ENCODE measurements at places on chromosomes 3 and 15.

DNA sequence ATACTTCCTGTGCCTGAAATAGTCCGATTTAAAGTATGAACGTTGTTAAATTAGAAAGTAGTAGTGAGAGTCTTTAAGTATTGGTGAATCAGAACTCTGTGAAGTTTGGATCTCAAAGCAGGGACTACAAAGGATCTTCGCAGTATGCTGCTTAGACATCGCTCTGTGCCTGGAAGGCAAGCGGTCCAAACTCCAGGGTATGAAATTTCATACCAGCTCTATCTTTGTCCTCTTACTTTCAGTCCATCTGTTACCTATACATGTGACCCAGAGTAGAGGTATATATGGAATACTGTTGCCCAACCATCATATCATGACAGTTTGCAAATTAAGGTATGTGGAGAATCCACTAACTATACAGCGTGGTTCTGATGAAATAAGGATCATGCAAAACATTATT is 34.5 kb downstream of the VPS8 start:
- DNase-seq: no peak

DNA sequence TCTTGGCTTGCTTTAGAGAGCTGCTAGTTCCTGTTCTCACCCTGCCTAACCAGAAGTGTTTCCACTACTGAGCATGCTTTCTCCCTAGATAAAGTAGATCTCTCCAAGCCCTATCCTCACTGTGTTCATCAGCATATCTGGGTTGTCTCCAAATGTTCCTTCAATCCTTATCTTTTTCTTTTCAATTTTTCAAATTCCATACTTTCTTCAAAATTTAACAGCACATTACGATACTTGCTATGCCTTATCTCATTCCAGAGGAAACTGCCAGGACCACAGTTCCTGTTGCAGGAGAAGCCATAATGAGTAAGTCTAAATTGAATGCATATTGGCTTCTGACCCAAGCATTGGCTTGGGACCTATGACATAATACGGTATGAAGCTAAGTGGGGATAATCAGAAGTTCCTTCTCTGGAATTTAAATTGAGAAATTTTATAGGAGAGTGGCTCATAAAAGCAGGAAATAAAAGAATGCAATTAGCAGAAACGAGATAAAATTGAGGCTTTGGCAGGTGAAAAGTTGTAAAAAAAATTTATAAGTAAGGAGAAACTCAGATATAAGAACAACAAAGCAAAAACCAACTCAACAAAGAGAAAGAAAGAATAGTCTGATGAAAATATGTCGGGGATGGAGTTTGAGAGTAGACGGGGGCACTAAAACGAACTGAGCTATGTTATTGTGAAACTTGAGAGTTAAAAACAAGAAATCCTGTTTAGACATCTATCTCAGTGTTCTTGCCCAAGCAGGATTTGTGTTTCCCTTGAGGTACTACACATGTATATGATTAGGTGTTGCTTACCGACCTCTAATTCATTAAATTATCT is 631.7 kb upstream of the CCDC54 start:
- no peak for DNase-seq

DNA sequence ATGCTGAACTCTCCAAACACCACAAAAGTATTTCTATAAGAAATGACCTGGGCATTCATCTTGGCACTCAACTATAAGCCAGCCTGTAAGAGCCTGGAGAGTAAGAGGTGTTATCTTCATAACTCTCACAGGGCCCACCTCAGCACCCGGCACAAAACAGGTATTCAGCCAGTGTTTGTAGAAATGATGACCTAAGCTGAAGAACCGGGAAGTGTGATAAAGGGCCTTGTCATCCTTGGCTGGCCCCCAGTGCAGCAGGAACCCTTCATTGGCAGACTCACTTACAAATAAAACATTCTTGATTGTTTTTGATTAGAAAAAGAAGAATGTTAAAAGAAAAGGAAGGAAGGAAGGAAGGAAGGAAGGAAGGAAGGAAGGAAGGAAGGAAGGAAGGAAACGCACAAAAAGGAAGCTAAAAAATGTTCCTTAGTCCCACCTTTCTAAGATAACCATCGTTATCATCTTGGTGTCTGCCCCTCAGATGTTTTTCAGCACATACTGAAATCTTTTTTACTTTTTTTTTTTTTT is 52.1 kb downstream of the DAPK2 start:
- DNase-seq: no peak

DNA sequence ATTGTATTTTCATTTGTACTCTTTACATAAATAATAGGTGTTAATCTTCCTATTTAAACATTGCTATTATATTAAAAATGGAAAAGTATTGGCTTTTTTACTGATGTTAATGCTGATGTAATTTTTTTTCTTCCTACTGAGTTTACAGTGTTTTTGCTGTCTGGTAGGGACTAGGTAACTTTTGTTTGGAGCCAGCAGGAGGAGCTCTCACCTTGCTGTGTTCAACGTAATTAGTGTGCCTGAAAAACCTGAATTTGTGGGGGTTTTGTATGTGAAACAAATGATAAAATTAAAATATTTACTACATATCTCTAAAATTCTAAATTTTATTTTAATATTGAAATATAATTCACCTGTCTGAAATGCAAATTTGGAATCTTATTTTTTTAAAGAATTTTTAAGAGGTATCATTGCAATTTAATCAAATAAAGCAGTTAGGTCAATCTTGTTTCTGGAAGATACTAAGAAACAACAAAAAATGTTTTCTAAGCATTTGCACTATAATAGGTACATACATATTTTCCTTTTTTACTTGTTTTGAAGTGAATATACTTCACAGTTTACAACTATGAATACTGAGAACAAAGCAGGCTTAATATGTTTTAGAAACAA is 48.8 kb downstream of the EPHA6 start:
- no peak for DNase-seq

- DNase-seq: no peak
Observed at GRCh38 chr3:41874022-41874421, 87.9 kb downstream of the ULK4 start.

- no peak for DNase-seq
Observed at GRCh38 chr3:150371741-150372254, 36.3 kb upstream of the TSC22D2 start.

GRCh38 chr3:27880969-27881892 is 159.1 kb upstream of the EOMES start:
- DNase-seq: no peak

DNA sequence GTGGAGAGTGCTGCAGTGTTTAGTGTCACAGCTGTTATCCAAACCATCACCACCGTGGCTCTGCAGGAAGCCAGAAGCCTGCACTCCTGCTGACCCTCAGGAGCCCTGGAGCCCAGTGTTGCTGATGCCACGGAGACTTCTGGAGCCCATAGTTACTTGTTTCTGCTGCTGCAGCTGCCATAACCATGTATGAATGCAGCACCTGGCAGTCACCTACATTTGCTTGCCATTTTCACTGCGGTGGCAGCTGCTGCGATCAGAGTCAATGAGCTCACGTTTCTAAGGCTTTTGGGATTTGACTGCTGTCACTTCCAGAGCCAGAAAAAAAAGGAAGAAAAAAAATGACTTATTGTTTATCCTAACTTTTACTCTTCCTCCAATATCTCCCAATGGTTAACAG is 299.2 kb upstream of the THRB start:
- DNase-seq: no peak

GRCh38 chr15:48427479-48427878 is 96.2 kb downstream of the DUT start:
- no peak for DNase-seq

DNA sequence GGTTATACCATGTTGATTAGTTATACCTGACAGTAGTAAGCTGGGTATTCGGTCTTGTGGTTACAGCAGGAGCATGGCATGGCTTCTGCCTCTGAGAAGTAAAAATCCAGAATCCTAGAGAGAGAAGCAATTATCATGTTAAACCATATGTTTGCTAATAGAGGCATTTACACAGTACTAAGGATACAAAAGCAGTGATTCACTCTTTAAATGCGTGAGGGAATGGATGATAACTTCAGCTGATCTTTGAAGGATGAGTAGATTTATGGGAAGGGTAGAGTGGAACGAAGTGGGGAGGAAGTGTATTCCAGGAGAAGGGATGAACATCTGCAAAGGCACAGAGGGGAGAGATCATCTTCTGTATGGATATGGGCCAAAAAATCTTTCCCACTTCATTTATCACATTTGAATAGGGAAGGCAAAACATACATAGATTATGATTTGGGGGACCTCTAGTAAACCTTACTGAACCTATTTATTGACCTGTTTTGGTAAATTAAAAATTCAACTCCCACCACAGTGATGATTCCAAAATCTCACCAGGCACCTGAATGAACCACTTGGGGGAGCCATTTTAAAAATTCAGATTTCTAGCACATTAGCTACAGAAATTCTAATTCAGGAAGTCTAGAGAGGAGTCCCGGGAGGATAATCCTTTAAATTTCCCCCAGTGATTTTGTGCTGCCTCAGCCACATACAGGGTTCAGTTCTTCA is 35.1 kb downstream of the IGSF10 start:
- no peak for DNase-seq

GRCh38 chr3:908839-909238 is 184.0 kb upstream of the CNTN6 start:
- DNase-seq: no peak

Measured in stimulated activated CD4-positive, alpha-beta T cell treated with anti-CD3 and anti-CD28 coated beads, Interleukin-12 subunit alpha, Interleukin-12 subunit beta, amount 100 ng/mL, for 24 hours (primary cell).